Kidney tubule cell (primary cell): ENCODE measurements at places on chromosomes 16 and 17.

- no peak for DNase-seq
Measured at GRCh38 chr16:69579783-69580481, 14.2 kb downstream of the NFAT5 start.

DNA sequence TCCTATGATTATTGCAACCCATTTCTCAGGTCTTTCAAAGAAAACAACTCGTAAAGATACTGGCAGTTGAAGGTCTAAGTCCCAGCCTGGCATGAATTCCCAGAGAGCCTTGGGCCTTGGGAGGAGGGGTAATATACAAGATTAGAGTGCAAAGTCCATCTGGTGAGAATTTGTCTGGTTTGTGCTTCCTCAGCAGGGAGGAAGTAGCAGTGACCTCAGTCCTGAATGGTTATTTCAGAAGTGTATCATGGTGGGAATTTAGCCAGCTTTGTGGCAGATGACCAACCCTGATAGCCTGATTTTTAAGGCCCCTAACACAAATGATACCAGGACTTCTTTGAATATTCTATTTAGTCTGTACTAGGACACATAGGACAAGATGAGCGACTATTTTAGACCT is 151.2 kb upstream of the TBX2 start:
- DNase-seq, result peak; percentile 64

- peak; percentile 88 for DNase-seq
Measured at GRCh38 chr16:69761983-69762813, at the start of gene WWP2. Gene WWP2, plus strand, starts transcription at chr16:69762332. Its CDS starts 24,679 bp downstream, at chr16:69787011.

DNA sequence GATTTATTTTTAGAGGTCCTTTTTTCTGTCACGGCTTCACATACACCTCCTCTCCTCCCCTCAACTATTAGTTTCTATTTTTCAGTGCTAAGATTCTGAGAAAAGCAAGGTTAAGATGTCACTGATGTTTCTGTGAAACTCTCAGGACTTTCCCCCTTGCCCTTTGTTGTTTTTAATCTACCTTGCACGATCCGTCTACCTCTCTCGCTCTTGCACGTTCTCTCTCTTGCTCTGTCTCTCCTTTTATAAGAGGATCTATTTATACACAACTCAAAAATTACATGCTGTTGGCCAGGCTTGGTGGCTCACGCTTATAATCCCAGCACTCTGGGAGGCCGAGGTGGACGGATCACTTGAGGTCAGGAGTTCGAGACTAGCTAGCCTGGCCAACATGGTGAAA is 43.6 kb downstream of the RPA1 start:
- DNase-seq, result no peak

DNA sequence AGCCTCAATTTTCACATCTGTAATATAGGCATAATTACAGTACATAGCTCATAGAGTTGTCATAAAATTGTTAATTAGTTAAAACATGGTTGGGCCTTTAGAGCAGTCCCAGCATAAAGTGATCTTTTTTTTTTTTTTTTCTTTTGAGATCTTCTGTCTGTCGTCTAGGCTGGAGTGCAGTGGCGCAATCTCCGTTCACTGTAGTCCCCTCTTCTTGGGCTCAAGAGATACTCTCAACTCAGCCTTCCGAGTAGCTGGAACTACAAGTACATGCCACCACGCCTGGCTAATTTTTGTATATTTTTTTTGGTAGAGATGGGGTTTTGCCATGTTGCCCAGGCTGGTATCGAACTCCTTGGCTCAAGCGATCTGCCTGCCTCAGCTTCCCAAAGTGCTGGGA is 31.0 kb downstream of the RND2 start:
- no peak for DNase-seq

- no peak for DNase-seq
Measured at GRCh38 chr16:89042711-89043551, 50.7 kb upstream of the ACSF3 start.

DNA sequence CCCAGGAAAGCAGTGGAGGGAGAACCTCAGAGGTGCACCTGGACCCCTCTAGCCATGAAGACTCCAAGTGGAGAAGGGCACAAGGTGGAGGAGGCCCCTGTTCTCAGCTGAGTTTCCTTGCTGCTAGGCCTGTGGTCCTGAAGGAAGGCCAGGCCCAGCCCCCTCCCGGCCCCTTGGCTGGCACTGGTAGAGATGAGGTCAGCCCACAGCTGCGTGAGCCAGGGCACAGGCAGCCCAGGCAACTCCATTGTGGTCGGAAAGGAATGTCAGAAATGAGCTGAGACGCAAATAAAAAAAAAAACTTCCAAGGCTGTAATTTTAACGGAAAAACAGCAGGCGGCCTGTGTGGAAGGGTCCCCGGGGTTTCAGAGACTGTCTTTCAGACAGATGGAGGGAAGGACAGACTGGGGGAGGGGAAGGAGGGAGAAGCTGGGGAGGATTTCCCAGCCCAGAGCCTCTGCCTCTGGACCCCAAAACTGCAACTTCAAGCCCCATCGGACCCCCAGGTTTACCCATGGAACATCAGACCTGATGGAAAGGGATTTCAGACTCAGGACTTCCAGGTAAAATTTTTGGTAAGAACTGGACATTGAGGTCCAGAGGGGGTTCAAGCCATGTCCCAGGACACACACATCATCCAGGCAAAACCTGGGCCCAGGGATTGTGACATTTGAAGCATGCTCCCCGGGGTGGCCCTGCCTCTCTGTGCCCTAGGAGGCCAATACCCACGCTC is 25.6 kb upstream of the MRPS23 start:
- DNase-seq, result peak; percentile 98

- DNase-seq, result peak; percentile 56
Measured at GRCh38 chr17:10119203-10120108, 79.0 kb downstream of the GAS7 start.

GRCh38 chr17:51682115-51682514 is 421.8 kb downstream of the UTP18 start:
- no peak for DNase-seq

- DNase-seq, result no peak
Measured at GRCh38 chr17:52841971-52842370, 683.5 kb upstream of the CA10 start.

GRCh38 chr16:68116256-68116867 is 31.2 kb downstream of the NFATC3 start:
- peak; percentile 28 for DNase-seq

DNA sequence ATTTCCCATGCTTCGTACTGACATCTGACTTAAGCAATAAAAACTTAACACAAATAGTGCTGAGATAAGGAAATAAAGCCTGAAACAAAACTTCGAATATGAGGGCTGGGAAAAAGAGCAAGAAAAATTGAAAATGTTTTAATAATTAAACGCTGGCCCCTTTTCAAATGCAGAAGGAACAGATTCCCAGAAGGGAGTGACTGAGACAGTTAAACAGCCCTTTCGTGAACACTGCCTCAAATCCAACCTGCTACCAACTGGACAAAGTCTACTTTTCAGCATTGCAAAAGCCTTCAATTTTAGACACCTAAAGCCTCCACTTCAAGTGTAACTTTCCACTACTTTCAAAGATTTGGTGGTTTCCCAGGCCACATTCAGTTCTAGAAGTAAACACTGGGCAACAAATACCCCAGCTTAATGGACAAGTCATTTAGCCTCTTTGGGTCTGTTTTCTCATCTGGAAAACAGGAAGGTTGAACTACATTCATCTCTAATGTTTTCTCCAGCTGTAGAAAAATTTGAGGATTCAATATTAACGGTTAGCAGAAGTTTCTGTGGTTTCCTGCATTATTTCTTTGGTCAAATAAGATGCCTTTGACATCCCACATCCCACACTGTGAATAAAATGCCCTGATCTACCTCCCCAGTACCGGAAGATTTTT is 11.8 kb downstream of the RFFL start:
- no peak for DNase-seq

DNA sequence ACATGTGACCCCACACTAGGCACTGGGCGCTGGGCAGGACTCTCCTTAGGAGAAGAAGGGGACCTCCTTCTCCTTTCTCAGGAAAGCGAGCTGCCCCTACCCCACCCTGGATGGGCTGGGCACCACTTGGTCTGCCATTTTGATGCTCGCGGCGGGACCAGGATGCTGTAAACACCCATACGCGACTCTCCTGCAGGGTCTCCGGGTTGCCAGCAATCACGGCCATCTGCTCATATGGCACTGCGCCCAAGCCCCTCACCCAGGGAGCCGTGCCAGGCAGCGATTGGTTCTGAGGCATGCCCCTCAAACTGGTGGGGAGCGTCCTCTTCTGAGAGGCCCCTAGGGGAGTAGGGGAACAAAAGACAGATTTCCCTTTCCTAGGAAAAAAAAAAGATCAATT is 99.0 kb downstream of the C16orf78 start:
- DNase-seq, result no peak

DNA sequence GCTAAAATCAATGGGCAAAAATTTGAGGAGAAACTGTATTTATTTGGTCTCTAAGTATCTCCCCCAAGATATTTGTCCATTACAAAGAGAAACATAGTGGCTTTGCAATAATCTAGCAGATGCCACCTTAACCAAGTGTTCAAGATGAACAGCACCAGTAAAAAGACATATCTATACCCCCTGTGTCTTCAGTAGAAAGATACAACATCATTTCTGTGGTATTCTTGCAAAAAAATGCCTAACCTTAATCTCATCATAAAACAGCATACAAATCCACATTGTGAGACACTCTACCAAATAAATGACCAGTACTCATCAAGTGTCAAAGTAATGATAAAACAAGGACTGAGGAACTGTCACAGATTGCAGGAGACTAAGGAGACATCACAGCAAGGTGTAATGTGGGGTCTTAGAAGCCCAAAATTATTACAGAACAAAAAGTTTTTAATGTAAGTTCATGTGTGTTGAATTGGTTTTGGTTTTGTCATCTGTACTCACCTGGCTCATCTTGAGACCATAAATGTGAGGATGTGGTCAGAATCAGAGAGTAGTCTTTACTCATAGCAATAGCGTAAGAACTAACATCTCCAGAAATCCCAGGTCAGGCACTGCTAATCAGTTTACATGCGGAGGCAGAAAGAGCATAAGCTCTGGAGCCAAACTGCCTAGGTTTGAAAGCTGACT is 77.2 kb downstream of the AATF start:
- no peak for DNase-seq

DNA sequence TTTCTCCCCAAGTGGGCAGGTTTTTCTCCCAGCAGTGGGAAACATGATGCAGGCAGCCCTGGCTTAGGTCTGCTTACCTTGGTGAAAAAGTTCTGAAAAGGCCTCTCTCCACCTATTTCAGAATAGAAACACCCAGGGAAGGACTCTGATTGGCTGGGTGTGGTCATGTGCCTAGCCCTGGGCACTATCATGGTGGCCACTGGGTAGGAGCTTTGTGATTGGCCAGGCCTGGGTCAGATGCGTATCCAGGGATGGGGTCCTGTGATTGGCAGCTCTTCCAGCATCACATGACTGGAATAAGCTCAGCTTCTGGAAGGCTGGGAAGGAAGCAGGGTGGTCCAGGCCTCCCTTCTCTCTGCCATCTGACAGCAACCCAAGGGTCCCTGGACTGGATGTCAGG is 53.5 kb downstream of the ZDHHC7 start:
- no peak for DNase-seq

GRCh38 chr16:12089492-12090150 is 113.1 kb downstream of the SNX29 start:
- DNase-seq, result peak; percentile 74

DNA sequence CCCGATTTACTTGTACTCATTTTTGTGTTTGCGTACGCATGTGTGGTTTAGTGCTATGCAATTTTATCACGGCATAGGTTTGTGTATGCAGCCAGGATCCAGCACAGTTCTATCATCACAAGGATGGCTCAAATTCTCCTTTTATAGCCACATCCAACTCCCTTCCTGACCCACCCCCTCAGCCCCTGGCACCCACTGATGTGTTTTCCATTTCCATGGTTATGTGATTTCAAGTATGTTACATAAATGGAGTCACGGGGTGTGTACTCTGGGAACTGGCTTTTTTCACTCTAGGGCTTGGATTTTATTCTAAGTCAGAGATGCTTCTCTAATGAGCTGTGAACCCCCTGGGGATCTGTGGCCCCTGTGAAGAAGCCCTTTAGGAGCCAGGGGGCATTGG is 16.8 kb downstream of the IL4R start:
- peak; percentile 17 for DNase-seq

GRCh38 chr16:12470311-12471229 is 333.1 kb downstream of the CPPED1 start:
- peak; percentile 17 for DNase-seq

- DNase-seq, result no peak
Measured at GRCh38 chr17:77839698-77840512, 118.6 kb upstream of the TNRC6C start.

GRCh38 chr16:73171380-73171779 is 123.5 kb upstream of the ZFHX3 start:
- no peak for DNase-seq

DNA sequence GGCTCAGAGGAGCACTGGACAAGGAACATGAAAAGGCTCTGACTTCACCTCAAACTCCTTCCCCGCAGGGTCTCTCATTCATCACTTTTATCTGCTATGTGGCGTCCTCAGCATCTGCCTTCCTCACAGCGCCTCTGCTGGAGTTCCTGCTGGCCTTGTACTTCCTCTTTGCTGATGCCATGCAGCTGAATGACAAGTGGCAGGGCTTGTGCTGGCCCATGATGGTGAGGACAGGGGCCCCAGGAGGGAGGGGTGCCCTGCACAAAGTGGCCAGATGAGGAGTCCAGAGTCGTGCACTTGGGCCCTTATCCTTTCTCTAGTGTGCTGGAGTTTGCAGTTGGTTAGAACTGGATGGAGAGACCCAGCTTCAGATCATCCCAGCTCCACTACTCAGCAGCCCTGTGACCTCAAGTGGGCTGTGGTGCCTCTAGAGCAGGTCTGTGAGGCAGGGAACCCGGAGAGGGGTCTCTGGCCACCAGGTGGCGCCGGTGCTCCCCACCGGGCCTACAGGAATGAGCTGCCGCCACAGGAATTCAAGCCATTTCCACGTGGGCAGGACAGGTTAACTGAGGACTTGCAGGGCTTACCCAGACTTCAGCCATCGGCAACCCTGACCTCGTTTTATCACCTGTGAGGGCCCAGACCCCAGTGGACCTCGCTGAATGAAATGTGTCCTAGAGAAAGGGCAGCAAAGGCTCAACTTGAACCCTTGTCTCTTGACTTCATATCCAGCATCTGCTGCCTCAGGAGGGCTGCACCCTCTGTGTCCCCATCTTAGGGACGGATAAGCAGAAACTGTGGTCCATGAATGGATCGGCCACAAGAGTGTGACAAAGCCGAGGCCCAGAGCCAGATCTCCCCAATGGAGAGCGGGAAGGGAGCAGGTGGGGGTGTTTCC is 4.0 kb downstream of the CMTM3 start:
- DNase-seq, result peak; percentile 93

- no peak for DNase-seq
Measured at GRCh38 chr16:54968784-54969183, 38.1 kb downstream of the IRX5 start.

GRCh38 chr16:11976850-11977375 is 379 bp downstream of the SNX29 start:
- DNase-seq, result no peak

DNA sequence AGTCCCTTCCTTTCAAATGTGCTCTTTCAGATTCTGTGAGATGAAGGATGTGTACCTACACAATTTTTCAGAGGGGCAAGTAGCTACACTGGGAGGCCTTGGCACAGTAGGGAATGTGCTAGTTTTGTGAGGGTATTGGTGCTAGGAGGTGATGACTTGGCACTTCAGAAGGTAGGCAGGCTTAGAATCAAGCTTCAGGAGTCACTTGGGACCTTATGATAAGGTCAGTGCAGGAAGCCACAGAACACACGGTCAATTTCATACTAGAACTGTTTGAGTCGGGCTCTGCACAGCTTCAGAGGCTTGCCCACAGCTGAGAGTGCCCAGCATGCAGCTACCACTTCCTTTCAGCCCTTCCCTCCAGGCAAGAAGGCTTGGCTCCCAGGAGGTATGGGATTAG is 6.1 kb downstream of the CMTM1 start:
- no peak for DNase-seq
